ENCODE measurements at places on chromosomes 1 and 21. TPM values are rescaled to one million over a fixed set of nuclear protein-coding genes. Genes with fewer than 3 reads are reported as not detected.
A peak's percentile ranks its signal among the peaks of the same experiment; 100 is the strongest.

The KLHDC7A gene
- total RNA-seq, result 0.20 TPM

The KCNAB2 gene
- 7.0 TPM for total RNA-seq

The KCNK1 gene
- total RNA-seq, result 3.7 TPM

The HSPB7 gene
- 23.7 TPM for total RNA-seq

The DYNLT5 gene
- total RNA-seq, result 6.3 TPM

The ATP1A2 gene
- 197 TPM for total RNA-seq

The TBX19 gene
- 2.9 TPM for total RNA-seq

The SH2D1B gene
- total RNA-seq, result not detected

The LRRC8D gene
- total RNA-seq, result 16.2 TPM

The SEMA4A gene
- total RNA-seq, result 2.4 TPM

- DNase-seq, result no peak
These were observed 31.2 kb downstream of the FMN2 start for GRCh38 chr1:240122639-240123613.

DNA sequence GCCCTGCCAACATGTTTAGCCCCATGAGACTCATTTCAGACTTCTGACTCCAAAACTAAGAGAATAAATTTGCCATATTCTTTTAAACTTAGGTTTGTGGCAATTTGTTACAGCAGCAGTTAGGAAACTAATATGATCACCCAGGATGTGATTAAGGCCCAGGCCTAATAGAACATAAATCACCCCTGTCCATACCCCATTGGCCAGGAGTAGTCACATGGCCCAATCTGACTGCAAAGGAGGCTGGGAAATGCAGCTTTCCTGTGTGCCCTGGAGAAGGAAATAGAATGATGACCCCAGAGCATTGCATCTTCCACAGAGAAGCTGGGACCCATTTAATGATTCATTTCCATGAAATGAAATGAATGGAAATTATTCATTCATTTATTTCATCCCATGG, 100.4 kb upstream of the KLHDC7A start:
- DNase-seq, result no peak

DNA sequence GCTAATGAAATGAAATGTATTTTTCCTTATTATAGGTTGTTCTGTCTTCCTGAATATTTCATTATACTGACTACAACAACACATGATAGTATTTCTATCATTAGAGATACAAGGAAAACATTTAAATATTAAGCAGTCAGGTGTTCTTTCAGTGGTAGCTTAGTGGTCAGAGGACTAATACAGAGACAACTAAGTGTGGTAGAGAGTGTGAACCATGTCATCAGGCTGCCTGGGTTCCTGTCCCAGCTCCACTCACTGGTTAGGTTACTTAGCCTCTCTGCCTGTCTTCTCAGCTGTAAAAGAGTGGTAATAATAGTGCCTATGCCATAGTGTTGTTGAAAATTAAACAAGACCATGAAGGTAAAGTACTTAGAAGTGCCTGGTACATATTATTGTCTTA, 3.9 kb downstream of the UAP1 start:
- DNase-seq, result no peak

- DNase-seq, result no peak
These were observed 32.1 kb downstream of the MX1 start for GRCh38 chr21:41458121-41458520.

- no peak for DNase-seq
These were observed 49.1 kb downstream of the EBNA1BP2 start for GRCh38 chr1:43123031-43123430.

DNA sequence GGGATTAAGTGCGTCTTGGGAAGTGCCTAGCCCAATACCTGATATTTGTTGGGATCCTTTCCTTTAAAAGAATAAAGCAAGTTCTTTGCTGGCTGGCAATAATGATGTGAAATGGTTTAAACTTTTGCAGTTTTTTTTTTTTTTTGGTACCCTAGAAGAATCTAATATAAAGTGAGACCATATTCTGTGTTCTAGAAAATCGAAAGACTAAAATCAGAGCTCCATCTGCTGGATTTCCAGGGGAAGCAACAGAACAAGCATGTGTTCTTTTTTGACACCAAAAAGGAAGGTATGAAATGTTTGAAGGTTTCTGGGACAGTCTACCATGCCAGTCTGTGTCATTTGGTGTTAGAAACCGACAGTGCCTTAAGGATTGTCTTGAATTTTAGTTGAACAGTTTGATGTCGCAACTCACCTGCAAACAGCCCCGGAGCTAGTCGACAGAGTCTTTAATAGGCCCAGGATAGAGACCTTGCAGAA, 6.4 kb downstream of the UTP11 start:
- DNase-seq, result no peak

DNA sequence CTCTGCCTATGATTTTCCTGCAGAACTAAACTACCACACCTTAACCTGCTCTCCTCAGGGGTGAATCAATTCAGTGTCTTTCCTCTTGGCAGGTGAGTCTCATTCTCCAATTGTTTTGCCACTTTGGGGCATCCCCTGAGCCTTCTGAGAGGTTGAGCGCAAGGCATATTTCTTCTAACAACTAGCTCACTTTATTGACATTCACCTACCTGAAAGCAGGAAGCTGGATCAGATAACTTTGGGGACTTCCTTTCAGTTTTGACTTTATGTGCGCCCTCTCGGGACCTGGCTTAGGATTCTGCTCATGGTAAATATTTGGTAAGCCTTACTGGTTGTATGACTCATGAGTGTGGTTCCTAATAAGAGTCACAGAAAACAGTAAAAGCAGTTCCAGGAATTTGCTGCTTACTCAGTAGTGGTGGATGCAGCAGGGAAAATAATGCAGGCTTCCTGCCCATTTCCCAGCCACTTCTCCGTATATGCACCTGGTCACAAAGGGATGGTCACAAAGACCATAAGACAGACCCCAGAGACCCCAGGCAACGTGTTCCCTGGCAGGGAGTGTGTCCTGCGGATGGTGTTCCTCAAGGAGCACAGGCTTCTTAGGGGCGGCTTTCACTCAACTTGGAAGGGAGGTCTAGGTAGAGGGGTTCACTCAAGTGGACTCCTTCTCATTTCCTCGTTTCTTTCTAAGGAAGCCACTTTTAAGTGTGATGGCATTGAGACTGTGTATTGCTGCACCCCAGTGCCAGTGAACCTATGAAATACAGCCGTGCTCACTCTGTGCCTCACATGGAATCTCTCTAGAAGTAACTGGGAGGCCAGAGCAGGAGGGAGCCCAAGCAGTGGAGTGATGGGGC, 22.0 kb upstream of the BATF3 start:
- no peak for DNase-seq

DNA sequence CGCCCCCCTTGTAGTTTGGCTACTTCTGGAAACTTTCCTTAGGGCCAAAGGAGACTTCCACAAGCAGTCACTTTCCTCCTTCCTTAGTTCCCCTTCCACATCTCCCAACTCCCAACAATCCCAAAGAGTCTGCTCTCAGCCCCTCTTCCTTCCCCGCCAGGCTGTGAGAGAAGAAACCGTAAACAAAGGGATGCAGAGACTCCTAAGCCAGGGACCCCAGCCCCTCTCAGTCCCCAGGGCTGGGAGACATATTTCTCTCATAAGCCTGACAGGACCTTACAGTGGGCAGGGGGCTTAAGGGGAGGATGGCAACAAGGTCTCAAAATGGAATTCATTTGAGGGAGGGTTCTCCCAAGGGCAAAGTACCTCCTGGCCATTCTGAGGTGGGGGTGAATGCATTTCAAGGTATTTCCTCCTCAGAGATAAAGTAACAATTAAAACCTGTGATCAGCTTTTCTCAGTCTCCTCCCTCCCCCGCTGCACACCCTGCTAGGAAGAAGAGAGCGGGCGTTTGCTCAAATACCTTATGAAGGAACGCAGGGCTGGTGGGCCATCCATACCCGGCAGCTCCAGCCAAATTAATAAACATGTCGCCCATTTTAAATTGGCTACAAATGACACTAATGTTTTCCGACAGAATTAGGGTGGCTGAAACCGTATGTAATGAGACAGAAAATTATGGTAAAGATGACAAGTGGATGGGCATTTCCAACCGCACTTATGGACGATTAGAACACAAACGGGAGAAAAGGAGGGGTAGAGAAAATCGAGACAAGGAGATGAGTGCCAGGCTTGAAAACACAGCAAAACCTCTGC, 4.0 kb downstream of the BARHL2 start:
- DNase-seq, result no peak

- DNase-seq, result no peak
These were observed 16.7 kb downstream of the CELA2B start for GRCh38 chr1:15492596-15492995.

GRCh38 chr1:38052750-38053415, 6.3 kb upstream of the POU3F1 start:
- no peak for DNase-seq

DNA sequence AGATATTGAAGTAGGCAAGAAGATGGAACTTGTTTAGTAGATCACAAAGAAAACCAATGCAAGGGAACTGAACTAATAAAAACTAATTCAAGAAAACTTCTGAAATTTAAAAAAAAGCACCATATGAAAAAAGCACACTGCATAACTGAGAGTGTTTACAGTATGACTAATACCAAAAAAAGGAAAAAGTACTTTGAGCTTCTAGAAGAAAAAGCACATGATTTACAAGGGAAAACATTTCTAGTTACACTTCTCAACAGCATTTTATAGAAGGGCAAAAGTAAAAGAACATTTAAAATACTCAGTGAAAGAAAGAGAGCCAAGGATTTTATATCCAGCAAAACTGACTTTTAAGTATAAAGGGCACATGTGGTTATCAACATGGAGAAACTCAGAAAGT, 233.6 kb downstream of the RPS6KC1 start:
- no peak for DNase-seq

DNA sequence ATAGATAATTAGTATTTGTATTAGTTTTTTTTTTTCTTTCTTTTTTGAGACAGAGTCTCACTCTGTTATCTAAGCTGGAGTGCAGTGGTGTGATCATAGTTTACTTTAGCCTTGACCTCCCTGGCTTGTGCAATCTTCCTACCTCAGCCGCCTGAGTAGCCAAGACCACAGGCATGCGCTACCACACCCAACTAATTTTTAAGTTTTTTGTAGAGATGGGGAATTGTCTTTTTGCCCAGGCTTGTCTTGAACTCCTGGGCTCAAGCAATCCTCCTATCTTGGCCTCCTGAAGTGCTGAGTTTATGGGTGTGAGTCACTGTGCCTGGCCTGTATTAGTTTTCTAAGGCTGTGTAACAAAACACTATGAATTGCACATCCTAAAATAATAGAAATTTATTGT, 58.3 kb downstream of the MSH4 start:
- DNase-seq, result no peak

- peak; percentile 33 for DNase-seq
These were observed 112.6 kb downstream of the ADAMTS1 start for GRCh38 chr21:26732432-26733221.

- no peak for DNase-seq
These were observed 599.4 kb downstream of the LTN1 start for GRCh38 chr21:28393279-28393678.

- DNase-seq, result no peak
These were observed 41.3 kb downstream of the FHAD1 start for GRCh38 chr1:15288173-15288926.

DNA sequence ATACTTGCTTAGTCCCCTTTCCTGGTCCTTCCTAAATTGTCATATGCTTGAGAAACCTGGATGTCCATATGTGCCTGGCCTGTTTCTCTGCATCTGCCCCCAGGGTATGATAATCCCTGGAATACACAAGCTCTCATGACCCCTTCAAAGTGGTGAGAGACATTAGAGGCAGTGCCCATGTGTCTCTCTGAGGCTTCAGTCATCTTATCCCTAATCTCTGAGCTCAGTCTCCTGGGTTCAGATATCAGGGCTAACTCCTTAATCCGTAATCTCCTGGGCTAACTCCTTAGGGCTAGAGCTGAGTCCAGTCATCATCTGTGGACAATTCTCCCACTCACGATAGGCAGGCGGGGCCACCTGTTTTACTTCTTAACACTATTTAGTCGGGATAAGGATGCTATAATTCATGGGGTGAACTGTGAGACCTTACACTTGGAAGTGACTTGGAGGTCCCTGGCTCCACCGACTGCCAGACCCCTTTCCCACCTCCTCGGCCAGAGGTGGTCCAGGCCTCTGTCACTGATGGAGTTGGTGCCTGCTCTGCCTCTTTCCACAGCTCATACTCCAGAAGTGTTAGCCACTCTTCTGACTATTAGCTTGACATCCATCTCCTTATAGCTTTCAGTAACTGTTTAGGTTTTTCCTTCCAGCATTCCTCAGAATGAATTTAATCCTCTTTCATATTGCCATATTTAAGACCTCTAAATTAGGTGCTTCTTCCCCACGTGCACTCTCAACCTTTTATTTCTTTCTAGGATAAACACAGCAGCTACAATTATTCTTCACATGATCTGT, 22.7 kb downstream of the CCN1 start:
- DNase-seq, result no peak

DNA sequence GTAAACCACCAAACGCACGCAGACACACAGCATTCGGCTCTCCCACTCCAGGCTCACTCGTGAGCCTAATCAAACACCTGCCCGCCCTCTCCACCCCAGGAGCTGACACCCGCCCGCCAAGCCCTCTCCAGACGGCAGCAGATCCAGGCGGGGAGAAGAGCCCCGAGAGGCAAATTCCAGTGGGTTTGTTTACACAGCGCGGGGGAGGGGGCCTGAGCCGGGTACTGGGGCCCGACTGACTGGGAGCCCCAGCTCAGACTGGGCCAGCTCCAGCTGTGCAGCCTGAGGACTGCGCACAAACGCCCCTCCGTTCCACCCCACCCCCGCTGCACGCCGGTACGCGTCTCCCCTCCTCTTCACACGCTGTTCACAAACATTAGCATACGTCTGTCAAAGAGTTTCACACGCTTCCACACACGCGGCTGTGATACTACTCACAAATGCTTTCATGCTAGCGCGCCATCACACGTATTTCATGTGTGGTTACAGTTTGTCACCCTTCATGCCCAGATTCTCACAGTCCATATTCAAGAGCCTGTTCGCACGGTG, 1.0 kb upstream of the EFNA1 start:
- no peak for DNase-seq

DNA sequence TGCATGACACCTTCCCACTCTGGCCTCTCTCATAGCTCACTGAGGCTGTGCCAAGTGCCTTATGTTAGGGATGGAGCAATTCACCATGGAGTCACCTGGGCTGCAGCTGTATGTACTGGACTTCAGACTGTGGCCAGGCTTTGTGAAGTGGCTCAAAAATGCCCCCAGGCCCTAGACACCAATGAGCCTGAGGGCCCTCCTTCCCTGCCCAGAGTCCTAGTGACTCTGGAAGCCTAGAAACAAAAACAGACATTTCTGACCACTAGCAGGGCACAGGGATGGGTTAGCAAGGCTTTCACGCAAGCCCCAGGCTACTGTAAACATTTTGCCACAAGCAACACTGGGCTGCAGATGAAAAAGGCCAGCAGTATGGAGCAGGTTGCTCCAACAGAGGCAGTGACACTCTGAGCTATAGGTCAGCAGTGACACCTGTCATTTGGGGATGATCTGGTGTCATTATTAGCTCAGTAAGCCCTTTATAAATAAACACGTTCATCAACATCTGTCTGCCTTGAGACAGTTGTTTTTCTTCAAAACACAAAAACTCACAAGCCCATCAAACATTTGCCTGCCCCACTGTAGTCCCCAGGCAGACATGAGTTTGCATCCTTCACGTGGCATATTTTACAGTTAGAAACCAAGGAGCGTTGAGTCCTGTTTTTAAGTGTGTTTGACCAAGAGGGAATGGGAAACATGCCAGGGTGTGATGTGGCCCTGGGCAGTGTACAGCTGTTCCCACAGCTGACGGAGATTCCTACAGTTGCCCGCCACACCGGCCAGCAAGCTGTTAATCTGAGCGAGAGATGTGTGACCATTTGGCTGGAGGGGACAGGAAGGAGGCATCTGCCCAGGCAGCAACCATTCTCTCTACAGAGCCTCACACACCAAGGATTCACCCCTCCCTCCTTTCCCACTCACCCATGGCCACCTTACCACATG, 66.8 kb downstream of the KCNN3 start:
- DNase-seq, result no peak
